ENCODE measurements at places on chromosomes 2 and 18. TPM values are rescaled to one million over a fixed set of nuclear protein-coding genes. Genes with fewer than 3 reads are reported as not detected.

Gene ZNF892
- total RNA-seq, result 7.8 TPM

Gene RASGRP3
- total RNA-seq, result 7.4 TPM

DNA sequence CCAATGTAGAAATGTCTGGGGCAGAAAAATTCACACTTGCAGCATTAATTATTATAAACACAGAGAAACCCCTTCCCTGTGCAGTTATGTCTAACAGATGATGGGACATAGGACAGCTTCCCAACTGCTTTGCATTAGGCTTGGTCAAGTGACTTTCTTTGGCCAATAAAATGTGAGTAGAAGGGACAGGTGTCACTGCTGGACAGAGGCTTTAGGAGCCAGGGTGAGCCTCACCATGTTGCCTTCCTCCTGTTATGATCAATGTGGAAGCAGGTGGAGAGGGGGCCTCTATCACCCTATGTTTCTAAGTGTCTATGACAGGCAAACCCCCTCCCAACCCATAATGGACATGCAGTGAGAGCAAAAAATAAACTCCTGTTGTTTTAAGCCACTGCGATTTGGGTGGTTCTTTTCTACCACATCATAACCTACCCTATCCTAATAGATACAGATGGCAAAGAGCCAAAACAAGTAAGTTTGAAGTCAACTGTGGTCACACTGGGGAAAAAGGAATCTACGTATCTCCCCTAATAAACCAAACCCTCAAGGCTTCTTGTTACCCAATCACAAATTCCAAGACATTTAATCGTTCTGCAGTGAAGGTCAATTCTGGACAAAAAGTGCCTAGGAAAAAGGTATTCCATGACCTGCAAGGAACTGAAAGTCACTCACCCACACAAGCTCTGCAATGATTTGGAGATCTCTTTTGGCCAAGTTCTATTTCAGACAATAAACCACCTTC, 28.6 kb upstream of the POU3F3 start:
- no peak for DNase-seq

GRCh38 chr18:40907842-40908241, 1047.2 kb upstream of the PIK3C3 start:
- DNase-seq, result no peak

DNA sequence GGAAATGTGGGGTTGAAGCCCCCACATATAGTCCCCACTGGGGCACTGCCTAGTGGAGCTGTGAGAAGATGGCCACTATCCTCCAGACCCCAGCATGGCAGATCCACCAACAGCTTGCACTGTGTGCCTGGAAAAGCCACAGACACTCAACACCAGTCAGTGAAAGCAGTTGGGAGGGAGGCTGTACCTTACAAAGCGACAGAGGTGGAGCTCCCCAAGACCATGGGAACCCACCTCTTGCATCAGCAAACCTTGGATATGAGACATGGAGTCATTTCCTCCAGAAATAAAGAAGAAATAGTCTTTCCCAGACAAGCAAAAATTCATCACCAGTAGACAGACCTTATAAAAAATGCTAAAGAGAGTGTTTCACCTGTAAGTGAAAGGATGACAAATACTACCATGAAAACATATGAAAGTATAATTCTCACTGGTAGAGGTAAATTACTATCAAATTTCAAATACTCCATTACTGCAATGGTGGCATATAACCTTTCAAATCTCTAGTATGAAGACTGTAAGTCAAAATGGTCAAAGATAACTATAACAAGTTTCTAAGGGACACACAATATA, 152.6 kb upstream of the EPHA4 start:
- DNase-seq, result no peak

DNA sequence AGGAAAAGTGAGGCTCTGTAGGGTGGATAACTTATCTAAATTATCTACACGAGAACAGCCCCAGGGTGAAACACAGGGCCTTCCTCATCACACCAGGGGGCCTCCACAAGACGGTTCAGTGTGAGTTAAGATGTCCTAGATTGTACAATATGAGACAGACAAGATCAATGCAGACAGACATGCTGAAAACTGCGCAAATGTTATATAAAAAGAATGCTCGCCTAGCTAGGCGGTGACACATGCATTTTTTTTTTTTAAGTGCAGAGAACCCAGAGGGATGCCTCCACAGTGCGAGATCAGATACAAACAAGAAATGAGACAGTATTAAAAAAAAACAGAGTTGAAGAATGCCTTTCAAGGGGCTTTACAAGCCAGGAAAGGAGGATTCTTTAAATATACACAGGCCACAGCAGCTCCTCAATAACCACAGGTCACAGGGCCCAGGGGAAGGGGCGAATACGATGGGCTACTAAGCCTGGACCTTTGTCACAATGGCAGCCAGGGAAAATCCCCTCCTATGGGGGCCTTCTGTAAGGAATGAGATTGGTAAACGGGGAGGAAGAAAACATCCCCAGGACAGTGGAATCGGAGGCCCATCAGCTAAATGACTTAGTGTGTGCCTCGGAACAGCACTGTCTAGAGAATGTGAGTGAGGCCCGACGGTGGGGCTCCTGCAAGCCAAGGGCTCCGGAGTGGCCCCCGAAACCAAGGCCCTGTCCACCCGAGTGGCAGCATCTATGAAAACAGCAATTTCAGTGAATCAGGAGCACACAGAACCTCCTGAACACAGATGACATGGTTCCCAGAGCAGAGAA, 48.9 kb downstream of the ADCY3 start:
- no peak for DNase-seq

DNA sequence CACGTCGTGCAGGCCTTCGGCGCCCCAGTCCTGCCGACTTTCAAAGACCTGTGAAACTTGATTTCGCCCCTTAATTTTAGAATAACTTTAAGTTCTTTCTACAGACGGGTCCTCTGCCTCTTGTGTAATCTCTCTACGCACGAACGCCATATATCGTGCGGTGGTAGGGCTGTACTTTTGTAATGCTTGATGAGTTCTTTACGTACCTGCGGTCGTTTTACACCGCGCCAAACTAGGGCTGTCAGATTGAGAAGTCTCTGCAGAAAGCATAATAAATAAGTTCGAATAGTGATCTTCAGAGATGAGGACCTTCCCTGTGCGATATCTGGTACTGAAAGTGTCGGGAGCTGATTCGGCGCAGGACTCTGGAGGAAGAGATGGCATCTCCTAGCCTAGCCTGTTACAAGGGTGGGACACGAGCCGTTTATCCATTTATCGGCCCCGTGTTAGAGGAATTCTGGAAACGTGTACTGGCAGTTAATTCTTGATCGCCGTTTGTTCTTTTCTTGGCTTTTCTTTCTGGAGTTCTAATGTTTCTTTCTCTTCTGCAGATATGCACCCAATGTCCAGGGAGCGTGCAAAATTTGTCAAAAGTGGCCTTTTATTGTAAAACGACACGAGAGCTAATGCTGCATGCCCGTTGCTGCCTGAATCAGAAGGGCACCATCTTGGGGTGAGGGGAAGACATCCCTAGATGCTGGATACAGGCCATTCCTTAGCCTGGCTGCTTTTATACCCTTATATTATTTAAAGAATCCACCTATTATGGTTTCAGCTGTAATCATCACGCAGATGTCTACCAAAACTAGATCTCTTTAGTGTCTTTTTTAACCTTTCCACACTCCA, 781 bp upstream of the SLC5A6 start:
- peak; percentile 23 for DNase-seq

DNA sequence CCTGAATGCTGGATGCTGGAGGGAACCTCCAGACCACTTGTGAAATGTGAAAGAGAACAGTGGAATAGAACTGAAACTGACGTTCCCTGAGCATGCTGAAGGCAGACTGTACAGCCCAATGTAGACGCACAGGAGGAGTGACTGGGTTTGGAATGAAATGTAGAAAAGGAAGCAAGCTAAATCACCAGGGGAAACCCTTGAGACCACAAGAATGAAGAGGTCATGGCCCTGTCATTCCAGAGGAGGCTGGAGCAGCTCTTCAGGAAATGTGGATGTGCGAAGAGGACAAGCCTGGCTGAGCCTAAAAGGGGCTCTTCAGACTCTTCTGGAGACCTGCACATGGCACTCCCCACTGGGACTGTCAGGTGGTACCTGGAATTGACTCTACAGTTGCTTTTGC, 118.5 kb upstream of the ALPP start:
- DNase-seq, result no peak

DNA sequence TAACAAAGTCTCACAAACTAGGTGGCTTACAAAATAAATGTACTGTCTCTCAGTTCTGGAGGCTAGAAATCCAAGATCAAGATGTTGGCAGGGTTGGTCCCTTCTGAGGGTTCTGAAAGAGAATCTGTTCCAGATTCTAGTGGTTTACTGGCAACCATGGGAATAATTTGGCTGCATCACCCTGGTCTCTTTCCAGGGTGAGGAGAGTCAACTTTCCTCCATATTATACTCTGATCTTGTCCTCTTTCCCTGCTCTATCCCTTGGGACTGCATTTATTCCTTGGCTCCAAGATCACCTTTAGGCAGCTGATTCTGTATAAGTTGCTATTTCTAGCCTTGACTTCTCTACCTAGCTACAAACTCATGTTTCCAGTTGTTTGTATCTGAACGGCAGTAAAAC, 35.2 kb downstream of the SLC40A1 start:
- DNase-seq, result no peak

DNA sequence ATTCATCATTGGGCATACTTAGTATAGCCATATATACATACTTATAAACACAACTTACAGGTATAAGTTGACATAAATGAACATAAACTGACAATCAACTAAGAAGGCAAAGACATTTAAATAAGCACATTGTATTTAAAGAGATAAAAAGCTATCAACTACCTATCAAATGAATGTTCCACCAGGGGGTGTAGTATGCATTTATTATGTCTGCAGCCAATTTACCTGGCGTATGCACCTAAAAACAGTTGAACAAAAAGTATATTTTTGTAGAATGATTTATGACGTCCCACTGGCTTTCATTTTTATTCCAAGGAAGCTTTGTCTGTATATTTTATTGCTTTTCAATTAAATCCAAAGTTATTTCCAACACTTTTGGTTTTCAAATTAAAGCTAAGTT, 323.5 kb downstream of the AFF3 start:
- DNase-seq, result no peak

DNA sequence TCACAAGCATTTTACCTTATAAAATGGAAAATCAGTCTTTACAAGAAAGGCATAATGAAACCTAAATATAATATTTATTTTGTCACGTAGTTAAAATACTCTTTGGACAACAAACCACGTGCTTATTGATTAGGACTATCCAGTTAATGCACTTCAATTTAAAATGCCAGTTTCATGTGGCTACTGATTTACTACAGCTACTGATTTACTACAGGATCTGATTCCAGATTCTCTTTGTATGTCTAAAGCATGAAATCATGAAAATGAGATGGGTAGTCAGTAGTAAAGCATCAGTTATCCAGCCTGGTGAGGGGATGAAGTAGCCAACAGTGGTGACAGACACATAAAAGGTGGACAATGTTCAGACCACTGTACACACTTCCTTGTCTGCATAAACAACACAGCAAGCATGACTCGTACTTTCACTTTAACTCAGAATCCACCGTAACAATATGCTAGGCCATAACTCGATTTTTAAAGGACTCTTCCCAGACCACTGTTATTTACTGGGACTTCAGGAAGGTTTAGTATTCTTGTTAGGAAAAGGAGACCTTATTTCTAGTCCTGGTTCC, 24.9 kb downstream of the ACAA2 start:
- no peak for DNase-seq

DNA sequence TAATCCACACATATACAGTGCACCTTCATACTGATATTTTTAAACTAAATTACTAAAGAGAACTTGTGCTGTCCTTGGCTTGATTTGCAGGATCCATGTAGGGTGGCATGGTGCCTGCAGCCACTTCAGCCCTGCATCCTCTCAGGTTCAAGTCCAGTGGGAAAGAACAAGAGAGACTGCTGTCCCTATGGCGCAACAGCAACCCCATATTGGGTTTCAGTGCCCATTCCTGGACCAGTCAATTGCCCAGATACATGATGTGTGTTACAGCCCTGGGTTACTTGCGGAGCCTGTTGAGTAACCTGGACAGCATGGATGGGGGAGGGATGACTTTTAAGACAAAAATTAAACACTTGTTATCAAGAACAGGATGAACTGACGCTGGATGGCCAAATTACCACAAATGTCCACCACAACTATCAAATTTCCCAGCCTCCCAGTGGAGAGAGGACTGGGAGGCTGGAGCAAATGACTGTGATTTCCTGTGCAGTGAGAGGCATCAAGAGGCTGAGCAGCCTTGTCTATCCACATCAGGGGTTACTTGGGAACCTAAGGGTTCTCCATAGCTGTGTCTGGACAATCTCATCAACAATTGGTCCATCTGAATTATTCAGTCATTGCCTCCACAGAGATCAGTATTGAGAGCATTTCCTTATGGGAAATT, 162.0 kb downstream of the CAPN13 start:
- DNase-seq, result no peak

GRCh38 chr2:57434972-57435371, 611.6 kb upstream of the VRK2 start:
- no peak for DNase-seq

DNA sequence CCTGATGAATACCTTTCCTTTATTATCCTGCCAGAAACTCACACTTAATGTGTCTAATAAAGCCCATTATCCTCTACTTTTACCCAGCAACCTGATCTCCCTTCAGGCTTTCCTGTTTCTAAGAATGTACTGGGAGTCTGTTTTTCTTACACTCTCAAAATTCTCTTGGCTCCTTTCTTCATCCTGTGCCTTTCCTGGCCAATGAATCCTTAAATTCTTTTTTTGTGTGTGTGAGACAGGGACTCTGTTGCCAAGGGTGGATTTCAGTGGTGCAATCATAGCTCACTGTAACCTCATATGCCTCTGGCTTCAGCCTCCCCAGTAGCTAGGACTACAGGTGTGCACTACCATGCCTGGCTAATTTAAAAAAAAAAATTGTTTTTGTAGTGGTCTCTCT, 72.7 kb downstream of the MAP2 start:
- no peak for DNase-seq

GRCh38 chr2:37895140-37895539, 29.9 kb upstream of the RMDN2 start:
- no peak for DNase-seq

- DNase-seq, result no peak
Measured at GRCh38 chr2:16382451-16382850, 283.2 kb downstream of the CYRIA start.

DNA sequence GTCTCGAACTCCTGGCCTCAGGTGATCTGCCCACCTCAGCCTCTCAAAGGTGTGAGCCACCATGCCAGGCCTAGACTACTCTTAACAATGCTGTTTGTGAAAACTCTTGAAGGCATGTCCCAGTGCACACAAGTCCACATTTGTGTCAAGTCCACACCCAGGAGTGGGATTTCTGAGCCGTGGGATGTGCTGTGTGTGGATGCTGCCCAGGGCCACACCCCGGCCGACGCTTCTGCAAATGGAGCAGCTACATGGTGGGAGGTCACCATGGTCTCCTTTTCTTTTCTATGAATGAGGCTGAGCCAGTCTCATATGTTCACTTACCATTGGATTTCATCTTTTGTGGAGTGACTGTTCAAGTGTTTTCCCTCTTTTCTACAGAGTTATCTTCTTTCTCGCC, 15.8 kb downstream of the SNED1 start:
- no peak for DNase-seq

Gene ECEL1
- total RNA-seq, result 0.35 TPM

DNA sequence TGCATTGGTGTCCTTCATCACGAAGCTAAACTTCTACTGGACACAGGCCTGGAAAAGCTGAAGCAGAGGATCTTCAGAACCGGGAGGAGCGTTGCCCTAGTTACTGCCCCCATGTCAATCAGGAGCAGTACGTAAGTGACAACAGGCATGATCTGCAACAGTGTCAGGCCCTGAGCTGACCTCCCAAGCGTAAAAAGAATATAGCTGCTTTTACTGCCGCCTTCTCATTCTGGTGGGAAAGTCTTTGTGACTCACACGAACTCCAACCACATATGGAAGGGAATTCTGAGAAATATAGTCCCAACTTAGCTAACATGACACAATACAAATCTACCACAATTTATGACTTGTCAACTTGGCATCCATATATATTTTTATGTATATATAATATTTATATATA, 1007.7 kb upstream of the CDH2 start:
- DNase-seq, result no peak

All from mucosa of gallbladder (tissue), 1 donor.